ENCODE measurements at places on chromosomes 13 and 19.

DNA sequence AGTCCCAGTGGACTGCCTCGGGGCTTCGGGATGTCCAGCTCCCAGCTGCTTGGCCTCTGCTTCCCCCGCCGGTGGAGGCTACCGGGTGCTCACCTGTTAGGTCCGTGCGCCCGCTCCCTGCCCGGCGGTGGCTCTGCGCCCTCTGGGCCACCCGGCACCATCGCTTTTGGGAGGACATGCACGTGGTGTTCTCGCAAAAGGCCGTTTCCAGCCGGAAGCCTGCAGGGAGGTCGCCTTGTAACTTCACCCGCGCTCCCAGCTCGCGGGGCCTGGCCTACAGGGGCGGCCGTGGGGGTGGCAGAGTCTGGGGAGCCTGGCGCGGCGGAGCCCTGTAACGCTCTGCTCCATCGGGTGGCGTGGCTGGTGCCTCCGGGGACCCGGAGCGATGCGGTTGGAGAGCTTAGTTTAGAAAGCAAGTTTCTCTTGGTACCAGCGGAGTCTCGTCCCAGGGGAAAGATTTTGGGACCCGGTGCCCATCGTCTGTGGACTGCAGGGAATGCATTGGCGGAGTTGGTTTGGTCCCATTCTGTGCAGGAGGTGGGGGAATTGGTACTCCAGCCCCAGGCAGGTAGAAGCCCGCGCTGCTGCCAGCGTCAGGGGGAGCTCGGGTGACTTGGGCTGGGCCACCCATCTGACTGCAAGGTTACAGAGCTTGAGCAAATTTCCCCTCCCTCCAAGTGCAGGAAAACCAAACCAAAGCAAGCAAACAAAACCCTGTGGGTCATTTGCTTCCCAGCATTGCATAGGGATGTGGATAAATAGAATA, 673 bp downstream of the SPATA13 start:
- DNase-seq = no peak

GRCh38 chr19:30648866-30649862, 277.0 kb downstream of the ZNF536 start:
- no peak for DNase-seq

- no peak for DNase-seq
These were observed 191.4 kb downstream of the OLFM4 start for GRCh38 chr13:53220038-53220437.

DNA sequence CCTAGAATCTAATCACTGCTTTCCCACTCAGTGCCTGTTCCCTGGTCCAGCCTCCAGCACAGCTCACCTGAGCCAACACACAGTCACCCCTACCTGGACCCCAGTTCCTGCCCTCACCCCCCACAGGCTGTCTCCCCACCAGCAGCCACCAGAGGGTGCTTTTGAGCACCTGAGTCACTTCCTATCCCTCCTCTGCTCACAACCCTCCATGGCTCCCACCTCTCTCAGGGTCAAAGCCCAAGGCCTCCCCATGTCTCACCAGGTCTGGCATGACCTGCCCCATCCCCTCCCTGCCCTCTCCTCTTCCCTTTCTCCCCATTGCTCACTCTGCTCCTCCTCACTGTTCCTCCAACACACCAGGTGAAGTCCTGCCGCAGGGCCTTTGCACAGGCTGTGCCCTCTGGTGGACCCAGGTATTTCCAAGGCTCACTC, 7.1 kb upstream of the DPP9 start:
- DNase-seq = no peak

GRCh38 chr13:64510747-64511146, 2719.4 kb downstream of the PCDH9 start:
- no peak for DNase-seq

- DNase-seq = no peak
These were observed 18.1 kb downstream of the SLC7A1 start for GRCh38 chr13:29577136-29578051.

GRCh38 chr19:44552324-44552723, 22.8 kb upstream of the CEACAM20 start:
- peak; percentile 71 for DNase-seq

- no peak for DNase-seq
These were observed 342.7 kb downstream of the TBC1D4 start for GRCh38 chr13:75139291-75139690.

- DNase-seq = peak; percentile 20
These were observed 49.4 kb upstream of the INTS6 start for GRCh38 chr13:51502153-51502651.

DNA sequence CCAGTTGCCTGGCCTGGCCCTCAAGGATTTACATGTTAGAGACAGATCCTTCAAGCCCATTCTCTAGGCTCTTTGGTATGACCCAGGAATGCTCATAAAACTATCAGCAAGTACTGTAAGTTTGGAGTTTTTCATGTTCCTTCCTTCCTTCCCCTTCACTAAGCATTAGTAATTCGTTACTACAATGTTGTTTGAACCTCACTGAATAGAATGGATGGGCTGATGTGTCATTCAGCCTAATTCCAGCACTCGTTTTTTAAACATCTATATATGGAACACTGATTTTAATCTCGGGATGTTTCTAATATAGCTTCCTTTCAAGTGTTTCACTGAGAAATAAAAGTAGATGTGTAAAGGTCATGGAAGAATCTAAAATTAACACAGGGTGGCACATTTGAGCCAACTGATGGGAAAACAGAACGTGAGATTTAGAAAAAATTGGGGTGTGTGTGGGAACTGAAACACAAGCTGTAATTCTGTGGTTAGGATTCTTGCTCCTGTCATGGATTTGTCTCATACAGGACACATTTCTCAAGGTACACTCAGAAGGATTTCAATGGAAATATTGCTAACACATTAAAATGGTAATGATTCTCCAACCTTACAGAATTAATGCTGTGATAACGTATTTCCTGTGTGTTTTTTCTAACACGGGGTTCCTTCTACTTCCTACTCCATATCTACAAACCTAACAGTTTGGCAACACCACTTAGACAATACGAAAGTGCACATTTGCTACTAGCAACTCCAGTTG, 93.4 kb downstream of the FLT1 start:
- DNase-seq = no peak

DNA sequence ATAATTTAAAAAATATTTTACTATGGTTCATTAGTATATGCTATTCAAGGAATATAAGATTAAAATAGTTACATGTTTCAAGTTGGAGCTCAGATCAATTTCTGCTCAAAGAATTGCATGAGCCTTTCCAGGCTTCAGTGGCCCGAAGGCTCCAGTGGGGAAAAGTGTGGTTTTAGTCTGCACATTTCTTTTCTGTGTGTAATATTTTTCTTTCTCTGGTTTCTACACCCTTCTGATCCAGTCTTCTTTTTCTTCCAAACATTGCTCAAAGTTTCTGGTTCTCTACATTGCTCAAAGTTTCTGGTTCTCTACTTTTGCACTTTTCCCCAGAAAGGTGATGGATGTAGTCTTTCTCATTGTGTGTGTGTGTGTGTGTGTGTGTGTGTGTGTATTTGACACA, 64.7 kb upstream of the OXGR1 start:
- DNase-seq = no peak

- DNase-seq = no peak
These were observed 7.4 kb downstream of the SIGLEC8 start for GRCh38 chr19:51450730-51451307.

DNA sequence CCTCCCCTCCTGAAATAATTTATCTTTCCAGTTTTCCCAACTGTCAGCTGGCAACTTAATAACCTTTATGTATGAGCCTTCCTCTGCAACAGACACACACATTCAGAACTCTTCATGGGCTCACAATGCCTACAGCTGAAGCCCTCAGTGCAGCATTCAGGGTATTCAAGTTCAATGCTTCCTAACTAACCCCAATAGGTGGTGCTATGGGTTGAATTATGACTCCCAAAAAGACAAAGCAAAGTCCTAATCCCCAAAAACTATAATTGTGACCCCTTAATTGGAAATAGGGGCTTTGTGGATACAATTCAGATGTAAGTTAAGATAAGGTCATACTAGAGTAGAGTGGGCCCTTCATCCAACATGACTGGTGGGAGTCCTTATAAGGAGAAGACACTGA, 202.2 kb downstream of the SUCLA2 start:
- no peak for DNase-seq

GRCh38 chr13:88303605-88304004, 632.4 kb downstream of the SLITRK5 start:
- DNase-seq = no peak

- no peak for DNase-seq
These were observed 1209.4 kb downstream of the UQCRFS1 start for GRCh38 chr19:28003543-28003942.

- DNase-seq = no peak
These were observed 816.8 kb upstream of the PCDH9 start for GRCh38 chr13:68046903-68047302.

DNA sequence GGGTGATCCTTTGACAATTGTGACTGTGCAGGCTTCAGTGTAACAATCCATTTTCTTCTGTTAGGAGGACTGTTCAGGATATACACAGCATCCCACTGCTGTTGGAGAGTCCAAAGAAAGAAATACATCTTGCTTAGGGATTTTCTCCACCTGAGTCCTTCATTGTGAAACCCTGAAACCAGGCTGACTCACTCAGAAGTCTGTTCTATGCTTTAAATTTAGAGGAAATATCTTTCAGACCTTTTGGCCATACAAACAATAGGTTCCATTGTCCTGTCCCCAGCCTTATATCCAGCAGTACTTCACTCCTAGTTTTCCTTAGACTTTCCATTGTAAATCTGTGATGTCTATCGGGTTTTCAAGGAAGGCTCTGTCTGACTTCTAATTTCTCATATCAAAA, 379.1 kb downstream of the SUCLA2 start:
- DNase-seq = no peak

DNA sequence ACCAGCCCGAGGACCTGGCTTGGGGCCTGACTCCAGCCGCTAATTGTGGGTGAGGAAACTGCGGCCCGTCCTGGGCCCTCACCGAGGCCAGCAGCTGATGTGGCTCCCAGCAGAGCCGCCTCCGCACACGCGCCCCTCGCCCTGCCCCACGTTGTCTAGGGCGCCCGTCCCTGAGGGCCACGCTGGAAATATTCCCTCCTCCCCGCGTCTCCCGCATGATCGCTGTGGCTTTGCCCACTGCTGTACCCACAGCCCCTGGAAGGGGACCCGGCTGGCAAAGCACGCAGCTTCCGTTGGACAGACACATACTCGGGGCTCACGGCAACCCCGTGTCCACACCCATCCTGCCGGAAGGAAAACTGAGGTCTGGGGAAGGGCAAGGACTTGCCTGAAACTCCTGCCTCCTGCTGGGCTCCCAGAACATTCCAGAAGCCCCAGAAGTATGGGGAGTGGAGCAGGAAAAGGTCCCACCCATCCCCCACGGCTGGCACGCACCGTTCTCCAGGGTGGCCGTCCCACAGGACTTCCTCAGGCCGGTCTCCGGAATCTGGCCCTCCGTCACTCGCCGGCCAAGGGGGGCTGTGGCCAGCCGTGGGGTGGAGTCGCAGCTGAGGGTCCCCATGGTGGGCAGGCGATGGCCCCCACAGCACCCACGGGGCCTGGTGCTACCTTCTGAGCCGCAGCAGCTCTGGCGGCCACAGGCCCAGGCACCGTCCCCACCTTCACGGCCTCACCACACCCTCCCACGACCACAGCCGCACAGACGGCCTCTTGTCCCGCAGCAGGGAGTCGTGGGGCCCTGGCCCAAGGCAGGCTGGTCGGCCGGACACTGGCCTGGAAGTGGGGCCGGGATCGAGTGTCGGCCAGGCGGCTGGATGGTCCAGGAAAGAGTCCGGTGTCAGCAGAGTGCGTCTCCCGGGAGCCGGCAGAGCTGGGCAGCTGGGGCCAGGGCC, 13.6 kb upstream of the SHC2 start:
- no peak for DNase-seq

- no peak for DNase-seq
These were observed 59.7 kb upstream of the TNFRSF19 start for GRCh38 chr13:23510544-23510916.

GRCh38 chr19:17577457-17578097, 22.1 kb downstream of the COLGALT1 start:
- no peak for DNase-seq

DNA sequence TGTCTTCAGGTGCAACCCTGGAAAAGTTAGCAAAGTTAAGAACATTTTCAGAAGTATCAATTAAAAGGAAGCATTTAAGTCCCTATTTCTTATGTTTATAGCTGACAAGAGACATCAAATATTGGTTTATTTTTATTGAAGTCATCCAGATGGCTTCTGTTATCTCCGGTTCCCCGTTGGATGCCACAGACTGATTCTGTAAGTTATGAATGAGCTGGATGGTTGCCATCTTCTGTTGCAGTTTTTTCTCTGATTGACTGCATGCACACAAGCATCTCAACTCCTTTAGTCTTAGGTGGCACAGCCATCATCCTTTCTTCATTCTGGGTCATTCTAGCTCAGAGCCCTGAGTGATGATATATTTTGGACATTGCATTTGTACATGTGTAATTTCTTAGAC, 10.6 kb upstream of the OXGR1 start:
- DNase-seq = no peak

GRCh38 chr13:40230833-40231266, 435.6 kb downstream of the FOXO1 start:
- no peak for DNase-seq

DNA sequence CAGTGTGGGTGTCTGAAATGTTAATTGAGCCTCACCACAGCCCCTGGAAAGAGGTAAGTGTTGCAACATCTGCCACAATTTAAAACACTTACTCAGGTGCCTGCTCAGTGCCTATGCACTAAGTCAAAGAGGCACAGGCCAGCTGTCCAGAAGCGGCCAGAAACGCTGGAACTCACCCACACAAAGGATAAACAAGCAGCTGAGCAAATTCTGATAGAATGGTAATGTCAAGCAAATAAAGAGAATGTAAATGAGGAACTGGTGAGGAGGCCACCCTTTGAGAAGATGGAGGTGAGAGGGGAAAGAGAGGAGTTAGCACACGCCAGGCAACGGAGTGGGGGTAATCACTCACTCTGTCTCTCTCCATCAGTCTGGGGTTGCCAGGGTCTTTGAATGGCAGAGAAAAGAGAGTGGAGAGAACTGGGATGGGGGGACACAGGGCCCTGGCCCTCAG, 67.7 kb upstream of the SERP2 start:
- no peak for DNase-seq

- no peak for DNase-seq
These were observed 16.8 kb upstream of the TM9SF2 start for GRCh38 chr13:99484473-99484872.

DNA sequence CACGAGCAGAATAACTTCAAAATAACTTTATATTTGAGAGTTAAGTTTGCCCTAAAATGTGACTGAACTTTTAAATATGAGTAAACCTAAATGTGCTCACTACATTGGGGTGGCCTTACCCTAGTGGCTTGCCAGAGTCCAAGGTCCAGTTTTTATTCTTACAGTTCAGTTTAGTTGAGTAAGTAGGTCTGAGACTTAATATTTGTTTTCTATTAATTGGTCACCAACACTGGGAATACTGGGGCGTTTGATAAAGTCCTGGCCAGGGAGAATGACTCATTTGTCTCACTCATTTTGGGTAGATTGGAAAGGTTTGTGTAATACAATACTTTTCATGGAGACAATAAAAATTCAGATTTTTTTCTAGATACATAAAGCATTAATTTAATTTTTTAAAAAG, 127.8 kb upstream of the SPATA13 start:
- no peak for DNase-seq
